ENCODE measurements at places on chromosomes 13 and 19.

- no peak for DNase-seq
Observed at GRCh38 chr19:53545271-53546065, 7.5 kb downstream of the ZNF331 start.

- DNase-seq: no peak
Observed at GRCh38 chr13:110037925-110038573, 251.7 kb upstream of the IRS2 start.

DNA sequence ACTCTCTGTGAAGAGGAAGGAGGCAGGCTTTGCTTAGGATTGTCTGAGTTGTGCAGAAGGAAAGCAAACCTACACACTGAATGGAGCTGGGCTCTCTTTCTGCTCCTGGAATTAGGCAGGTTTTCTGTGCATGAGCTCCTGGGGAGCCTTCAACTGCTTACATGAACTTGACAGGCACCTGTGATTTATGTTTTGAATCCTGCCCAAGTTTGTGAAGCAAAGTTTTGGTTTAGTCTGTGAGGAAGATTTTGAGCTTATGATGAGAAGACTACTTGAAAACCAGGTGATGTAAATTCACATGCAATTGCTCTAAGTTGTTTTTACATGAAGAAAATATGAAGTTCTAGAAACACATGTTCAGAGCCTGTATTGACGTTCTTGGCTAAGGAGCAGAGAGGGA, 109.0 kb downstream of the SLAIN1 start:
- no peak for DNase-seq

GRCh38 chr19:35126624-35126959, 8.3 kb downstream of the LGI4 start:
- DNase-seq: no peak

- DNase-seq: no peak
Observed at GRCh38 chr19:54081032-54081431, at the start of gene TARM1. TSS of gene TARM1 (minus strand) at chr19:54081365. CDS start at chr19:54081340, 25 bp downstream.

DNA sequence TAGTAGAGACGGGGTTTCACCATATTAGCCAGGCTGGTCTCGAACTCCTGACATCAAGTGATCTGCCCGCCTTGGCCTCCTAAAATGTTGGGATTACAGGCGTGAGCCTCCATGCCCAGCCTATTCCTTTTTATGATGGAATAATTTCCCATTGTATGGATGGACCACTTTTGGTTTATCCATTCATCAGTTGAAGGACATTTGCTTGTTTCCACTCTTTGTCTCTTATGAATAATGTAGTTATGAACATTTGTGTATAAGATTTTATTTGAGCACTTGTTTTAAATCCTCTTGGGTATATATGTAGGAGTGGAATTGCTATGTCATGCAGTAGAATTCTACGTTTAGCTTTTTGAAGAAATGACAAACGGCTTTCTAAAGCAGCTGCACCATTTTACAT, 23.3 kb downstream of the FBXO27 start:
- no peak for DNase-seq

DNA sequence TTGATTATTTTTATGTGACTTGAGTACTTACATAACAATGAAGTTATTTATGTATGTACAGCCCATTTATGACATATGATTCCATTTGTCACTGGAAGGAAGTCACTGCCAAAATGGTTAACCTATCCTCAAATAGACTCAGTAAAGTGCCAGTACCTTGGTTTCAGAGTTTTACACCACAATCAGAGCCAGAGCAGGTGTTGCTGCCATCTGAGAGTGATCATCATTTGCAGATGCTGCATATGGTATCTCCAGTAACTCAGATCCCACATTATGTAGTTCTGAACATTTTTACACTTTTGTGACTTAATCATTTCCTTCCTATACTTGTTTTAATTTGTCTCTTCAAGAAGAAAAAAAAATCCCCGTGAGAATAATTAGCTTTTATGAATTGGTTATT, 313.3 kb downstream of the HS6ST3 start:
- no peak for DNase-seq

DNA sequence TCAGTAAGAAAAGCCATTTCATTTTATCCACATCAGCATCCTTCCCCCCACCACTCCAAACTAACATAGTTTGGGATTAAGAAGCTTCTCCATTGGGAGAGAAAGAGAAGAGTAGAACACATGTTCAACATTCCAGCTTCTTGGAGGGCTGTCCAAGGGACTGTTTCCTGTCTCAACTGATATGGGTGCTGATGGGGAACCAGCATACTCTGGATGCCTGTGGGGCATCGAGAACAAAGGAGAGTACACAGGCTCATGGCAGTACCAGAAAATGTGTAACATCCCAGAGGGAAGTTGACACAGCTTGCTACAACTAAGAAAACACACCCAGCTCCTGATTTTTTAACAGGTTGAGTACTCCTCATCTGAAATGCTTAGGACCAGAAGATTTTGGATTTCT, 24.7 kb downstream of the SUCLA2 start:
- DNase-seq: no peak
